NCI-H2081 treated with DMSO at 0.1 percent for 48 hours (cell line): ENCODE measurements at places on chromosomes 5 and 9.

- DNase-seq, result no peak
These were observed 33.4 kb downstream of the C9orf85 start for GRCh38 chr9:71944754-71945375.

DNA sequence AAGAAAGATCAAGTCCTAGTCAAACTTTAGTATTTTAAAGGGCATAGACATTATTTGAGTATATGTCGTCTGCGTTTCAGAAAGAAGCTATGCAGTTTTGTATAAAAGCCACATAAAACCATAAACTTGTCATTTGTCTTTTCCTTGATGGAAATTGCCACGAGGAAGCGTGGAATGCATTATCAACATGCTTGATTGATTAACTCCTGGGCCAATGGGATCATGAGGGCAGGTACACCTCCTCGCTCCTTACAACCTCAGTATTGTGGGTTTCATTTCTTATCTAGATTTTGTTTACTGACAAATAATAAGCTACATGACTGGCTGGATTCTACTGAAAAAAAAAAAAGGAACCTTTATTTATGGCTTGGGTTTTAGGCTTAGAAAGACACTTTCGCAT lies 122.5 kb upstream of the RFX3 start:
- DNase-seq, result no peak

DNA sequence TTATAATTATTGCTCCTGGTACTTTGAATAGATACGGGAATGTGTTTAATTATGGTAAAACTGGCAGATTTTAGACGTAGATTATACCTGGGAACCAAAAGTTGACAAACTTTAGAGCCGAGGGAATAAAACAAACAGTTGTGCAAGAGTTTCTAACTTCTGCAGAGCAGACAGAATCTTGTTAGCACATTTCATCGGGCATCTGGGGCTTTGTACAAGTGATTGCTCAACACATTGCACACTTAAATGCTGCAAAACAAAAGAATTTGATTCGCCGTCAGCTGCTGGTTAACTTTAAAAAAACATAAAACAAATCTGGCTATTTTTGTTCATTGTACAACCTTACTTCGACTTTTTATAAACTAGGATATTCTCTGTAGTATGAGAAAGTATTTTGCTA lies 398.1 kb downstream of the MAN2A1 start:
- no peak for DNase-seq

- DNase-seq, result no peak
These were observed 12.5 kb downstream of the COMMD10 start for GRCh38 chr5:116097301-116097700.

- no peak for DNase-seq
These were observed 102.8 kb downstream of the CMYA5 start for GRCh38 chr5:79792463-79792862.
